ENCODE measurements at places on chromosomes 13 and 19.
A peak's percentile ranks its signal among the peaks of the same experiment; 100 is the strongest.

- no peak for DNase-seq
These were observed 410.9 kb downstream of the FOXO1 start for GRCh38 chr13:40255551-40255950.

DNA sequence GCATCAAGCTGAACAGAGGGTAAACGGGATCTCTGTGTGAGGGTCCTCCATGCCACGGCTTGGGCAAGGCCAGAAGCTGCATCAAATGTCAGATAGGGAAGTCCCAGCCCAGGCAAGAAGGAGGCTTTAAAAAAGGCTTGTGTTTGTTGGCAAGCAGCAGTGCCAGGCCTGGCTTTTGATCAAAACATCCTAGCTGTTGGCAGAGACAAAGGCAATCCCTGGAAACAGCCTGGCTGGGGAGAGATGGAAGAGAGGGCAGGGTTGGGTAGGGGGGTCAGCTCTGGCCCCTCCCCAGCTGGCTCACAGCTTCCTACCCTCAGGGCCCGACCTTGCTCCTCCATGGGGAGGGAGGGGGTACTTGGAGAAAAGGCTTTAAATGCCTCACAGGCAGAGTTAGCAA, 61.8 kb upstream of the KCTD15 start:
- DNase-seq = peak; percentile 23

GRCh38 chr19:32887572-32888215, 18.1 kb upstream of the SLC7A9 start:
- DNase-seq = no peak

- DNase-seq = no peak
These were observed 34.7 kb downstream of the TMEM255B start for GRCh38 chr13:113793718-113794085.

- no peak for DNase-seq
These were observed 63.2 kb downstream of the SHISA2 start for GRCh38 chr13:25988661-25989060.

DNA sequence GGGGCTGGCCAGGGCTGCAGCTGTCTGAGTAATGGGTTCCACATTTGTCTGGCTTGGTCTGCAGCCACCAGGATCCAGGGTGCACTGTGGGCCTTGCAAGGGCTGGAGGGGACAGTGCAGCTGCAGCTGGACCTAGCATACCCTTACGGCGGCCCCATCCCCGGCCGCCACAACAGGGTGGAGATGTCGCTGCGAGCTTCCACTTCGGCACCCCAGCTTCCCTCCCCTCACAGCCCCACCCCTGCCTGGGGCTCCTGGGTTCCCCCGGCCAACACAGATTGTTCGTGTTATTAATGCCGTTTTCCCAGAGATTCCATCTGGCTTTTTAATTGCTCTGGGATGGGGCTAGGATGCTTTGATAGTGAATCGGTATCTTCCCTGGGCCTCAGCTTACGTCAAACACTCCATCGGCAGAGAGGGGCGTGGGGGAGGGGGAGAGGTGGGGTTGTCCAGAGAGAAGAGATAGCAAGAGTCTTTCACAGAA, 5.8 kb downstream of the CEBPA start:
- no peak for DNase-seq

Measured in caudate nucleus (tissue), 63 donors.